ENCODE measurements at places on chromosomes 4 and X.

DNA sequence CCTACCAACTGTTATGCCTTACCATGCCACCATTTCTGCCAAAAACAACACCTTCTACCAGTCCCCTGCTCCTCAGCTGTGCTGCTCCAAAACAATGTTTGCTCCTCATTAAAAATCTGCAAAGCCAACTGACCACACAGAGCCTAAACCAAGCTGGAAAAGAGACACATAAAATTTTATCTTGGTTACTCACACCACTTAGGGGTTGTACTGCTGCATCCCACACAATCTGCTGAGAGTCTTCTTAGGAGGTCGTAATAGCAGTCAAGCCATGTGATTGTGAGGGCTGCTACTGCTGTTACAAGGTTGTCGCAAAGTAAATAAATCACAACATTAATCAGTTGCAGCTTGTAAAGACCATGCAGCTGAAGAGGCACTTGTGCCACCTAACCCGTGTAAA, 607.4 kb upstream of the FAM241A start:
- DNase-seq, result no peak

DNA sequence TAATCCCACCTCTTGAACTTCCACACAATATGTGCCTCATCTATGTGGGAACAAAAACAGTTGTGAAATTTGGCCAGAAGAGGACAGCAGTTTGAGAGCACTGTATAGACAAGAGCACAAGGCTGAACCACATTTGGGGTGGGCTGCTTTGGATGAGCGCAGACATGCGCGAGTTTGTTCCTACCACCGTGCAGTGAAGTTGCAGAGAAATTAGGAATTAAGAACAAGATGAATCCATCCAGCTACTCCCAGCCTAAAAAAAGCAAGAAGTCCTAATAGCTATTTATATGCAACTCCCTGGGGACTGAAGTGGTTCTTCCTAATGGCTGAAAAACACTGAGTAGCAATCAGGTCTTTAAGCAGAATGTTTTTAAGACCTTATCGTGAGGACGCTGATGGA, 1.0 kb downstream of the GAB3 start:
- DNase-seq, result no peak

- DNase-seq, result no peak
Observed at GRCh38 chr4:100796332-100796731, 278.5 kb upstream of the EMCN start.

DNA sequence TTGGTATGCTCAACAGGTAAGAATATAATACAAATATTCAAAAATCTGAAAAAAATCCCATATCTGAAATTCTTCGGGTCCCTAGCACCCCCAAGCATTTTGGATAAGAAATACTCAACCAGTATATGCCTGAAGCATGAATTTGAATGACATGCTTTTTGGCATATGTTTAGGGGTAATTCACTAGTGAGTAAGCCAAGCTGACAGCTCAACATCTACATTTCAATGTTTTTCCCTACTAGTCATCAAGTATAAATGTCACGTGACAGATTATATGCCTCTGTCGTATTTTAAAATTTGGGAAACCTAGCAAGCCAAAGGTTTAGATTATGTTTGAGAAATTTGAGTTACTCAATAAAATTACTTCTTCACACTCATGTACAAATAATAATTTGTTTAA, 125.1 kb downstream of the FGF16 start:
- no peak for DNase-seq

- no peak for DNase-seq
Observed at GRCh38 chrX:2676794-2677675, 14.1 kb upstream of the CD99 start.

DNA sequence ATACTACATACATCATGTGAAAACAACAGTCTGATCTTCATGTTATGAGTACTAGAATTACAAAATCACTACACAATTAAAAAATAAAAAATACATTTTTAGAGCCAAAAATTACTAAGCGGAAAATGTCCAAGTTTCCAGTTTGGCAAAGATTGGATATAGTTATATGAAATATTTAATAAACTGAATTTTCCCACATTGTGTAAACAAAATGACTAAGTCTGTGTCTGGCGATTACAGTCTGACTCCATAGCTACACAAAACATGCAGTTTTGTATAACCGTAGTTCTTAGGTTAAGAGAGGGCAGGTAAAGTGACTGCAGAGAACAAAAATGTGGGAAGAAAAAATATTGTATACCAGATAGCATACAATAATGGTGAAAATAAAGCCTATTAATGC, 59.2 kb upstream of the TMEM47 start:
- no peak for DNase-seq

- DNase-seq, result no peak
Observed at GRCh38 chr4:186149872-186150271, 41.5 kb upstream of the CYP4V2 start.

- DNase-seq, result no peak
Observed at GRCh38 chrX:110338935-110339334, 19.7 kb upstream of the RTL9 start.

DNA sequence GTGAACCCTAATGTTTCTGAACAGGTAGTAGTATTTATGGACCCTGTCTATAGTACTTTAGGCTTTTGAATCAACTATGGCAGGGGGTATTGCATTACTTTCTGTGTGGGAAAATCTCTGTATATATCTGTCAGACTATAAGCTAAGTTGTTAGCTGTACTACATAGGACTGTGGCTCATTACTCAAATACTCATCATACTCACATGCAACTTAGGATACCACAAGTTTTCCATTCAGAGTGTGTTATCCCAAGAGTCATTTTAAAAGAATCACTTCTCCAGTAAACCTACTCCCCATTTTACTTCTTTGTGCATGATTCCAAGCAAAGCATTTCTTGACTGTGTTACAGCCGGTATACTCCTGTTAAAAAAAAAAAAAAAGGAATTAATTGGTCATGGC, 95.6 kb downstream of the PHOX2B start:
- no peak for DNase-seq

DNA sequence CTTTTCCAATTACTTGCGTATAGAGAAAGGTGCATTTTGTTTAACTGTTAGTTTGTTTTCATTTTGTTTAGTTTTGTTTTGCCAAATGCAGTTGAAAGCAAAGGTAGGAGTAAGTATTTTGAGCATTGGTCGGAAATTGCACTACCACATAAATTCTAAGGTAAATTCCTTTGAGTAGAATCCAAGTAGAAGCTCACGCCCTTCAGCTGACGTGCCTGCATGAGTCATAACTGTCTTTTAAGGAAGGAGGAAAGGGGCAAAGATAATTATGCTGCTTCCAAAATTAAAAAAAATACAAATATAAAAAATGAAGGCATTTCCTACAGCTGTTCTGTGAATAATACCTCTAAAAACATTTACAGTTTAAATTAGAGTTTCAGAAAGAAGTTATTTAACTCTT, 110.2 kb upstream of the MYOZ2 start:
- no peak for DNase-seq

- no peak for DNase-seq
Observed at GRCh38 chr4:86156531-86156930, 203.3 kb downstream of the MAPK10 start.

DNA sequence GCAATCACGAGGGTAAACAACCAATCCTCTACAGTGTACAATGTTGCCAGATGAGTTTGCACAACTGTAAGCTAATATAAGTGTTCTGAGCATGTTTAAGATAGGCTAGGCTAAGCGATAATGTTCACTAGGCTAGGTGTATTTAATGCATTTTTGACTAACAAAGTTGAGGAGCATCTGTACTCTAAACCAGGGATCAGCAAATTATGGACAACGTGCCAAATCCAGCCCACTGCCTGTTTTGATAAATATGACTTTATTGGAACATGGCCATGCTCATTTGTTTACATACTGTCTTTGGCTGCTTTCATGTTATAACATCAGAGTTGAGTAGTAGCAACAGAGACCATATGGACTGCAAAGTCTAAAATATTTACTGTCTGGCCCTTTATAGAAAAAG, 46.3 kb upstream of the ARHGEF6 start:
- DNase-seq, result no peak

- no peak for DNase-seq
Observed at GRCh38 chrX:18490806-18491555, 65.6 kb downstream of the CDKL5 start.

GRCh38 chrX:14675500-14675899, 146.2 kb downstream of the GLRA2 start:
- no peak for DNase-seq

GRCh38 chr4:143443728-143444127, 69.8 kb upstream of the SMARCA5 start:
- DNase-seq, result no peak

GRCh38 chr4:75722417-75722816, 2.0 kb upstream of the USO1 start:
- no peak for DNase-seq

- DNase-seq, result no peak
Observed at GRCh38 chrX:31224381-31225012, 152.7 kb upstream of the FTHL17 start.

DNA sequence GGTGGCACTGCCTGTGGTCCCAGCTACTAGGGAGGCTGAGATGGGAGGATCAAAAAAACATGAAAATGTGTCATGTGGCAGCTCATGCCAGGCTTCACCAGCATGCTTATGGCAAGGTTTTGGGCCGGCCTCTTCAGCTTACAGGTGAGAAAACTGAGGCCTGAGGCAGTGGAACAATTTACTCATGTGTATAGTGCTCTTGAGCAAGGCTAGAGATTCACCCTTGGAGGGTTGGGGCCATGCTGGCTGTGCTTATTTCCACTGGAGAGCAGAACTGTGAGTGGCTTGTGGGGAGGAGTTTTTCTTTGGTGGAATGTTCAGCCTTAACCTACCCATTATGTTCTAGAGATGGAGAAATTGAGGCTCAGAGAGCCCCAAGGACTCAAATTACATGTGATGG, 31.8 kb downstream of the NSD2 start:
- DNase-seq, result no peak

GRCh38 chr4:7059662-7060061, 8.2 kb downstream of the GRPEL1 start:
- DNase-seq, result no peak

GRCh38 chr4:143336781-143337599, at the start of gene GAB1:
GAB1 (plus strand) TSS chr4:143336876; CDS start chr4:143337189, 313 bp downstream.
- no peak for DNase-seq

GRCh38 chr4:2829321-2829932, 14.2 kb upstream of the ADD1 start:
- DNase-seq, result no peak

- no peak for DNase-seq
Observed at GRCh38 chrX:13607996-13608365, 38.6 kb downstream of the EGFL6 start.

GRCh38 chrX:139931646-139932072, 1.2 kb downstream of the ATP11C start:
- DNase-seq, result no peak

DNA sequence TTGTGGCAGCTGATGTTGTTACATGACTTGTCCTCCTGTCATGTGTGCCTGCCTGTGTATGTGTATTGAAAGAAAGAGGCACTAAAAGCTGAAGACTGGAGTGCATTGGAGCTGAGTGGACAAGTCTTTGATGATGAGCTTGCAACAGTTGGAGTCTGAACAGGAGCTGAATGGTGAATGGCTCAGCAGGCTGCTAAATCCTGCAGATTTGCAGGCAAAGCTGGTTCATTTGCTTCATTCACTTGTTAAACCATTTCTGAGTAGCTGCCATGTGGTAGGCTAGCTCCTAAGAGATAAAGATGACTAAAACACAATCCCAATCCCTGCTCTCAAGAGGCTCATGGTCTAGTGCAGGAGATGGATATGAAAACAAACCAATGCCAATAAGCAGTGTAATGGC, 217.3 kb downstream of the CHRDL1 start:
- DNase-seq, result no peak

GRCh38 chrX:153692611-153693156, 5.0 kb downstream of the SLC6A8 start:
- no peak for DNase-seq

DNA sequence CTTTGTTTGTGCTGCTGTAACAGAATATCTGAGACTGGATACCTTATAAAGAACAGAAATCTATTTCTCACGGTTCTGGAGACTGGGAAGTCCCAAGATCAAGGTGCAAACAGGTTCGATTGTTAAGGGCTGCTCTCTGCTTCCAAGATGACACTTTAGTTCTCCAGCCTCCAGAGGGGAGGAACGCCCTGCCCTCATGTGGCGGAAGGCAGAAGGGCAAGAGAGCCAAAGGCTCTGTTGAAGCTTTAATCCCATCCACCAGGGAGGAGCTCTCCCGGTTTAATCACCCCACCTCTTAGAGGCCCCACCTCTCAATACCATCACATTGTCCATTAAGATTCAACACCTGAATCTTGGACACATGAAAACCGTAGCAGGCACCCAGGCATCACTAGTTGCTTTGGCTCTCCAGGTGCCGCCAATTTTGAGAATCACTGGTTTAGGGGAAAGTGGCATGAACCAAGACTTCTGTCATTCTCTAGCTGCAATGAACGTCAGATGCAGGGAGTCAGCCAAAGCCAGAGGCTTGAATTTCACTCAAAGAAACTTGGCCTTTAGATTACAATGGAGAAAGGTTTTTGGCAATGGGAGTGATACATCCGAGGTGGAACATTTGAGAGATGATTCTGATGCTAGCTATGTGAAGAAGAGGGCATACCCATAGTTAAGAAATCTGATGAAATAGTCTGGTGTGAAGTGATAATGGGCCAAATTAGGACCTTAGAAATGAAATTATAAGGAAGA, 15.7 kb downstream of the FHL1 start:
- no peak for DNase-seq

GRCh38 chrX:10636337-10636736, 16.0 kb upstream of the MID1 start:
- no peak for DNase-seq

DNA sequence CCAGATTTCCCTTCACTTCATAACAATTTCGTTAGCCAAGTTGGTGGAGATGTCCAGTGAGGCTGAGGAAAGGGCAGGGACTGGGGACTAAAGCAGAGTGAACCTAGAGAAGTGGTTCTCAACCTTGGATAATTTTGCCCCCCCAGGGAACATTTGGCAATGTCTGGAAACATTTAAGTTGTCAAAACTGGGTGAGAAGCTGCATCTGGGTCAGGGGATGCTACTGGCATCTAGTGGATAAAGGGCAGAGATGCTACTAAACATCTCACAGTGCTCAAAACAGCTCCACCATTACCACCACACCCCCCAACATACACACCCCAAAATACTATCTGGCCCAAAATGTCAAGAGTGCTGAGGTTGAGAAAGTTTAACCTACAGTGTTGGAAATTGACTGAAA, 32.0 kb upstream of the FGF16 start:
- no peak for DNase-seq

DNA sequence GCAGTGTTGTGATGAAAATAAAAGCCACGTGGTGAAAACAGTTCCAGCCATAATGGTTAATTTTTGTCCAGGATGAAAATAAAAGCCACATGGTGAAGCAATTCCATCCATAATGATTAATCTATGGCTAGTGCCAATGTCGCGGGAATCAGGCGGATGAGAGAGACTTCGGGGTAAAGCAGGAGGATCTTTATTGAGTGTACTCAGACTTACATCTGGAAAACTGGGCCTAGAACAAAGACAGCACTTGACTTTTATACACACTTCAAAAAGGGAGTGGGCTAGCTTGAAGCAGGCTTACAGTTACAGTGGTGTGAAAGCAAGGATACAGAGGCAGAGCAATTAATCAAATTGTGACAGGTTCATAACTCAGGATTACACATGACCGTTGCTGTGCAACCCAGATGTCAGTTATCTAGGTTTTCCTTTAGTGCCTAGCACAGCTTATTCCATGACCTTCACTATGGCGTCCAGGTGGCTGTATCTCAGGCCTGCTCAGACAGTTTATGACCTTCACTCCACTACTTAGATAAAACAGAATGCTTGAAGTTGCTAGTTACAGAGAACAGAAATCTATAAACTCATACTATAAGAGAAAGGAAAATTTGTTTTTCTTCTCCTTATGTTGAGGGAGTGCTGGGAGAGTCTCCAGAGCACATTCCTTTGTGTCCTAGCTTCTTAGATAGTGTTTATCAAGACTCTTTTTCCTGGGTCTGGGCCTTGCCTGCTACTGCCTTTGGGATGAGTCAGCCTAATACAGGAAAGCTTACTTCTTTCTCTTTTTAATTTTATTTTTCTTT, 5.9 kb upstream of the PLA2G12A start:
- DNase-seq, result no peak

Data from stimulated activated CD8-positive, alpha-beta memory T cell treated with anti-CD3 and anti-CD28 coated beads, Interleukin-4, amount 100 ng/mL, for 1 hour (primary cell).